ENCODE measurements at places on chromosomes 11 and 22. TPM values are rescaled to one million over a fixed set of nuclear protein-coding genes. Genes with fewer than 3 reads are reported as not detected.

Gene OR8B4
- total RNA-seq = not detected

Gene HDHD5
- total RNA-seq = 30.7 TPM

Gene KDM4D
- 0.67 TPM for total RNA-seq

Gene APOBEC3H
- not detected for total RNA-seq

Gene SERPING1
- total RNA-seq = 442 TPM

Gene OR51I1
- total RNA-seq = not detected

Gene RPS25
- total RNA-seq = 2,161 TPM

Gene FAM180B
- total RNA-seq = 1.1 TPM

Gene NRXN2
- total RNA-seq = 4.8 TPM

Gene HTR3A
- total RNA-seq = 0.54 TPM

Gene SMTNL1
- total RNA-seq = not detected

Gene KDM4E
- total RNA-seq = not detected

Gene DESI1
- total RNA-seq = 19.5 TPM

Gene SYCE3
- total RNA-seq = not detected

Gene UPB1
- 0.93 TPM for total RNA-seq

Gene PGA5
- total RNA-seq = not detected

Gene TMEM132A
- 8.7 TPM for total RNA-seq

Gene GVQW3
- 0.81 TPM for total RNA-seq

Gene TYR
- total RNA-seq = not detected
